H1 (cell line): ENCODE measurements at places on chromosomes 3 and 15. TPM values are rescaled to one million over a fixed set of nuclear protein-coding genes. Genes with fewer than 3 reads are reported as not detected.

DNA sequence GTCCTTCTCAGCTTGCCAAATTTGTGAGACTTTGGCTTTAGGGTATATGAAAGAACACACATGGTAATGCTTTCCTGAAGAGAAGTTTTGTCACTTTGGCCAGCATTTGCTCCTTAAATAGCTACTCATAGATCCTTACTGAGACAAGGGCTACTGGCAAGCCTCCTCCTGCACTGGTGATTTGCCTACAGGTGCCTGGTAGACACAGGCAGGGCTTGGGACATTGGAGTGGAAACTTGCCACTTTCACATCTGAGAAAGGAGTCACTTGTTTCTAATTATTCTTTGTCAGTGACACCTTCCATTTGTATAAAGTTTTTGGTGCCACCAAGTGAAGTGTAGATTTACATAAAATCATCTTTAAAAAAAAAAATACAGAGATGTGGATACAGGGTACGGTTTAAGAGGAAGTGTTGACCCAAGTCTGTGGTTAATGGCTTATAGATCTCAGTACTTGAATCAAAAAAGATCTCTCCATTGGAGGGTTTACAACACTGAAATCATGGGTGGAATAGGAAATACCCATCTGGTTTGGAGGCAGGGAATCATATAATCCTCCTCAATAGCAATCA, 132.8 kb upstream of the GADL1 start:
- no peak for DNase-seq

DNA sequence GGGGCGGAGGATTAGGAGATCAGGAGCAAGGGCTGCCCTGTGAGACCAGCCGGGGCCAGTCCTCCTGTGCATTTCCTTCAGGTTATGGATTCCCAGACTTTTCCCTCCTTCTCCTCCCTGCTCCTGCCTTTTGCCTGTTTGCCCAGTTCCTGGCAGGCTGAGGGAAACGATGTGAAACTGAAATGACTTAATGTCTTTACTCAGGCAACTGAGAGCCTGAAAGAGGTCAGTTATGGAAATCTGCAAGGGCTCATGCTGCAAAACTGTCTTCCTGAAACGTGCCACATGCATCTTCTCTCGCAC, 57.2 kb downstream of the MESD start:
- DNase-seq: no peak

- no peak for DNase-seq
Observed at GRCh38 chr3:189311521-189311920, 139.8 kb downstream of the TPRG1 start.

DNA sequence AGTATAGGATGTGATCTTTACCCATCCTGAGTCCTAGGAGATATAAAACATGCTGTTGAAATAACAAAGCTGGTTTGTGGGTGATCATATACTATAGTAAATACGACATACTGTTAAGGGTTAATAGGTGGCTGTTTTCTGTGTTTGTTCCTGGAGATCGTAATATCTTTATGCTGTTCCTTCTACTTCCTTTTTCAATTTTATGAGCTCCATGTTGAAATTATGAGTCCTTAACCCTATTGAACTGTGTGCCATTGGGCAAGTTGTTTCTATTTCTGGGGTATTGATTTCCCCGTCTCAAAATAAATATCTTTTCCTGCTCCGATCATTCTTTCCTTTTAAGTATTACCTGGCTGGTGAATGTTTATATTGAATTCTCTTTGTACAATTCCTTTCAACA, 115.1 kb downstream of the LPP start:
- no peak for DNase-seq

GRCh38 chr3:134471521-134472193, 14.1 kb downstream of the ANAPC13 start:
- DNase-seq: no peak

DNA sequence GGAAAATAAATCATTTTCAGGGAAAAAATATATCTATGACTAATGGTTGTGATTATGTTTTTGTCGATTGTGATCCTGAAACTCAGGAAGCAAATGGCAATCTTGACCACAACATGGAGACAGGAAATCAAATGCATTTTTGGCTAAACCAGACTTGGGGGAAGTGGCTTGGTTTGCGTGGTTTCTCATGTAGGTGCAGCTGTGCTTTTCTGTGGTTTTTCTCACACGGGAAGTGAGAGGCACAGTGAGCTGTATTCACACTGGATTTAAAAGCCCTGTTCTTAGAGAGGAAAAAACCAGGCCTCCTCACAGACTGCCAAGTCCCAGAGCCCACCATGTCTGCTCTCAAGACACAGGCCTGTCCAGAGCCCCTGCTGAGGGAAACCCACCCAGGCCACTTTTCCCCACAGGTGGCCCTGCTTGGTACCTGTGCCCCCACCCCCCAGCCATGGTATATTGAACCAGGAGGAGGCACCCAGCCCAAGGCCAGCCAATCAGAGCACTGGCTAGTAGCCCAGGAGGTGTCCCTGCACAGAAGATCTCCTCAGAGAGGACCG, 46.1 kb downstream of the BTD start:
- no peak for DNase-seq

DNA sequence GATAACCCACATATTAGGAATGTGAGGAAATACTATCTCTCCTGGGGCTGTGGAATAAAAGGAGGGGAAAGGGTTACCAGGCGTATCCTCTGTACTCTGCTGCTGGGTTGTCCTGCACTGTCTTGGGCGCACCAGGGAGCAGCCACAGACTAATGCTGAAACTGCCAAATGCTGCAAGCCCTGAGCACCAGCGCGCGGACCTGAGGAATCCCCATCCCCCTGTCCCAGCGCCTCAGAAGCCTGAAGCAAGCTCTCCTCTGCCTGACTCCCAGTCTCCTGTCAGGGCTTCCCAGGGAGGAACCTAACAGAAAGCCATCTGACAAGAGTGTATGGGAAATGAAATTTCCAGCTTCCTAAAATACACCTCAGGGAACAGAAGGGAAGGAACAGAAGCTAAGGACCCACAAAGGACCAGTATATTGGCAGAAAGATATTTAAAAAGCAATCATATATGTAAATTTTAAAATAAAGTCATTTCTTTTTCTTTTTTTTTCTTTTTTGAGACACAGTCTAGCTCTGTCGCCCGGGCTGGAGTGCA, 158.3 kb upstream of the C2CD4B start:
- DNase-seq: no peak

DNA sequence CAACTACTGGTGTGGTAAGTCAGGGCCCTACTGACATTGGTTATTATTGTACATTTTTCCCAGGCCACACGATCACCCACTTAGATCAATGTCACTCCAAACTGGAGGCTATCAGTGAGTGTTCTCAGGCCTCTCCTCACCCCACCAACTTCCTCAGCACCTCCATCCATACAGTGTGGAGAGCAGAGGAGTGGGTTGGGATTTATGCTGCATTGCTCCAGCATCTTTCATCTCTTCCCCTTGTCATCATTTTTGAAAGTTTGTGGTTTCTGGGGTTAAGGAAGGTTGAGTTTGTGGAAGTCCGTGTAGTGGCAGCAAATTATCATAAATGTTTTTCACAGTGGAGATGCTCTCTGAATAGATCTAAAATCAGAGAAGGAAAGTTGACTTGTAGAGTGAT, 60.2 kb downstream of the TLNRD1 start:
- DNase-seq: peak; percentile 4

GRCh38 chr3:171375666-171376595, 84.3 kb downstream of the TNIK start:
- DNase-seq: no peak

GRCh38 chr3:55373423-55373822, 113.7 kb downstream of the WNT5A start:
- DNase-seq: no peak

- no peak for DNase-seq
Observed at GRCh38 chr3:115019900-115020299, 127.2 kb downstream of the ZBTB20 start.

DNA sequence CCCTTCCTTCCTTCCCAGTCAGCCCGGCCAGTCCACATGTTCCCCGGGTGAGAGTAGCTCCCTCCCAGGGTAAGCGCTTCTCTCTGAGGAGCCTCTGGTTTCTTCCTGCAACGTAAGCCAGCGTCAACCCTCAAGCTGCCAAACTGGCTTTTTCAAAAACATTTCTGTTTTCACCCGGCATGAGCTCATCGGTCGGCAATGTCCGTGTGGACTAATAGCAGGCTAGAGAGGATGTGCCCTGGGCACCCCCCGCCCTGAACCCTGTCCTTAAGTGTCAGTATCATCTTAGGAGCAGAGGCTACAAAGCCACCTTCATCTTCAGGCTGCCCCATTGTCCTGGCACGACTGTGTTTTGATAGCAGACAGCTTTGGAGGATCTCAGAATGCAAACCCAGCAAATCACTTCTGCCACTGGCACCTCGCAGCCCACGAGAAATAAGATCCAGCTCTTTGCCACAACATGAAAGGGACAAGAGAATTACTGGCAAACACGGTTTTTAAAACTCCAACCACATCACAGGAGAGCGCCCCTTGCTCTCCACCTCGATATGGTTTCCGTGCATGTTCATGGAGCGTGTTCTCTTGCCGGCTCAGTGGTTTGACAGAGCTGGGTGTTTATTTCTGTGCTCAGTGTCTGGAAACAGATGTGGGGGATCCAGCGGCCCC, 9.9 kb downstream of the ALDH1A3 start:
- no peak for DNase-seq

DNA sequence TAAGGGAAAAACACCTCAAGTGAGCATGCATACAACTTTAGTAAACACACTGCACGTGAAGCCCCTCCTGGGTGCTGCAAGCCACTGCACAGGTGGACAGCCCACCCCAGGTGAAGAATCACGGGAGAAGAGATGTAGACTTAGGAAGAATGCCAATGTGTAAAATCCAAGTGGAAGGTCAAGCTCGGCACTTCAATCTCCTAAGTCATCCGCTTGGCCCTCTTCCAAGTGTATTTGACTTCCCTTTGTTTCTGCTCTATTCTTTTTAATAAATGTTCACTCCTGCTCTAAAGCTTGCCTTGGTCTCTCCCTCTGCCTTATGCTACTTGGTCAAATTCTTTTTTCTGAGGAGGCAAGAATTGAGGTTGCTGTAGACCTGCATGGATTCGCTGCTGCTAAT, 316.6 kb downstream of the EDEM1 start:
- DNase-seq: no peak

DNA sequence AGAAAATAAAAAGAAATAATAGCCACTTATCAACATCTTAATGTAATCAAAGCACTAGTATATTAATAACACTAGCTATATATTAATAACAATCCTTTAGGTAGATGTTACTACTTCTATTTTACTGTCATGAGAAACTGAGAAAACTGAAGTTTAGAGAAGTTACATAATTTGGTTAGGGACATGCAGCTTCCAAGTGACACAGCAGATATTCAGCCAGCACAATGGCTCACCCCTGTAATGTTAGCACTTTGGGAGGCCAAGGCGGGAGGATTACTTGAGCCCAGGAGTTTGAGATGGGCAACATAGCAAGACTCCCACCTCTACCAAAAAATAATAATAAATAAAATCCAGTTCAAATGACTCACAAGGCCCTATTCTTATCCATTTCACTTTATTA, 1.9 kb upstream of the UBR1 start:
- DNase-seq: no peak

DNA sequence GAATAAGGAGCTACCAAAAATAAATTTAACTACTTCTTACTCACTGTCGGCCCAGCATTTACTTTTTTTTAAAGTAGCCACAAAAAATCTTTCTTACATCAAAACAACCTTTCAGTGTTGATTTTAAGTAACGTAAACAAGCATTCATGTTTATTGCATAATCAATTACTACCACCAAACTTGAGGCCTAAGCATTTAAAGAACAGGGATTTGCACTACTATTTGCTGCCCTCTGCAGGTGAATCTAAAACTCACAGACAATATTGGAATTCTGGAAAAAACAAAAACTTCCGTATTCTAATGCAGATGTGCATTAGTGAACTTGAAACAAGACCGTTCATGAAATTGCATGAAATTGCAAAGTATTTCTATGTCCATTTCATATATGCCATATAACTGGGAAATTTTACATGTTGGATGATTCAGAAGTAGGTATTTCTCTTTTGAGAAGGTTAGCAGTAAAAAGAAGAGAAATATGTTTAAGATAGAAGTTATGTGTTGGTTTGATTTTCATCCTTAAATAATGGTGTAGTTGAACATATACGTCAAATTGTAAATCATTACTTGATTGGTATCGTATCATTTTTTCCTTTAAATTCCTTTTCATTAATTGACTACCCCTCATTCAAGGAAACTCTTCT, 55.6 kb downstream of the CGGBP1 start:
- no peak for DNase-seq

- no peak for DNase-seq
Observed at GRCh38 chr3:171192176-171192854, 165.8 kb upstream of the SLC2A2 start.

- no peak for DNase-seq
Observed at GRCh38 chr3:17040322-17040989, 155.7 kb downstream of the PLCL2 start.

- DNase-seq: no peak
Observed at GRCh38 chr15:21261965-21262850, 178.1 kb downstream of the POTEB3 start.

GRCh38 chr3:27714692-27715453, 7.2 kb downstream of the EOMES start:
- DNase-seq: no peak

GRCh38 chr3:133474251-133474801, 74.5 kb downstream of the BFSP2 start:
- DNase-seq: no peak

DNA sequence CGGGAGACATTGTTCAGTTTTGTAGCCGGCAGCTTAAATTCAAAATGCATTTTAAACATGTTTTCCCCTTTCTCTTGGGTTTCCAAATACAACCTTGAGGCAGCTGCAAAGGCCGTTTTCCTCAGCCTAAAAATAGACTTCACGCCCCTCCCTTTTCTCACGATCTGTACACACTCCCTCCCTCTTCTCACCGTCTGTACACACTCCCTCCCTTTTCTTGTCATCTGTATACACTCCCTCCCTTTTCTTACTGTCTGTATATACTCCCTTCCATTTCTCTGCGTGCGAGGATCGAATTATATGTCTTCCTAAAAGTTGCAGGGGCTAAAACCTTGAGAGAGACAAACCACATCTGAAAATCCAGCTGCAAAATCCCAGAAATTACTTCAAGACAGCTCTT, 8.9 kb downstream of the MUC4 start:
- no peak for DNase-seq

GRCh38 chr3:58009749-58010535, 1.7 kb downstream of the FLNB start:
- no peak for DNase-seq

DNA sequence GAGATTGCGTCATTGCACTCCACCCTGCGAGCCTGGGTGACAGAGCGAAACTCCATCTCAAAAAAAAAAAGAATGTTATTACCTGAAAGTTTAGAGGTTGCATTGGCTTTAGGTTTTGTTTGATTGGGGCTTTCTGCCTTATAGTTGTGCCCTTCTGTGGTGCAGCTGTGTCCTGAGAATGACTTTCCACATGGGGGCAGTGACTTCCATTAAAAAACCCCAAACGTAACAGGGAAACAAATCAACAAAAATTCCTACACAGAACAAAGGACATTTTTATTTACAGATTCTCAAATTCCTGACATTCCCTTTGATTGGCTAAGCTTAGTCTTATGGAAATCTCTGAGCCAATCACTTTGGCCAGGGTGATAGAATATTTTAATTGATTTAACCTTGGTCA, 154.1 kb upstream of the GPR149 start:
- DNase-seq: no peak

GRCh38 chr3:113277414-113277813, 66.1 kb downstream of the BOC start:
- no peak for DNase-seq

The SCAANT1 gene
- not detected in 2 replicates for polyA plus RNA-seq

The GOLGA8J gene
- not detected in 2 replicates for polyA plus RNA-seq

The VGLL3 gene
- 21.6 and 24.2 TPM in 2 replicates for polyA plus RNA-seq

The SLC28A2 gene
- 0.11 TPM in 1 of 2 replicates, not detected in the other for polyA plus RNA-seq

The KY gene
- not detected in 2 replicates for polyA plus RNA-seq

The TMEM45A gene
- polyA plus RNA-seq: 6.9 and 14.2 TPM in 2 replicates

The OXSM gene
- polyA plus RNA-seq: 0.74 and 1.3 TPM in 2 replicates

The TMEM207 gene
- polyA plus RNA-seq: not detected in 2 replicates

The LARP6 gene
- polyA plus RNA-seq: 23.9 and 24.7 TPM in 2 replicates

The GOLGA6A gene
- 1.0 and 2.1 TPM in 2 replicates for polyA plus RNA-seq

The LXN gene
- 2.7 and 3.2 TPM in 2 replicates for polyA plus RNA-seq
